Thymus (tissue), 14 donors: ENCODE measurements at places on chromosomes 4 and X. TPM values are rescaled to one million over a fixed set of nuclear protein-coding genes. Genes with fewer than 3 reads are reported as not detected.

DNA sequence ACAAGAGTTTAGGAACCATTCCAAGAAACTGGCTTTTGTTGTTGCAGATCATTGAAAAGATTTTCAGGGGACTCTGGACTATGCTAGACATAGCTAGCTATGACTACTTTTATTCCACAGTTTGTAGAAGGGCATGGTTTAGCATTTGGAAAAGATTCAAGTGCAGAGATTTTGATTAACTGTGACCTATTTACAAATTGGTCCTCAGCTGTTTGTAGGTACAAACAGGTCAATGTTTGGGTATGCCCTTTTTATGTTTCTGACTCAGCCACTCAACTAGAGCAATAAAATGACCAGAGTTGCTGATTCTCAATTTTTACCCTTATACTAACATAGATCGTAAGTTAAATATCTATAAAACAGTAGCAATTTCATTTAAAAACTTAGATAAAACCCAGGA, 46.7 kb downstream of the IGFBP7 start:
- no peak for DNase-seq

DNA sequence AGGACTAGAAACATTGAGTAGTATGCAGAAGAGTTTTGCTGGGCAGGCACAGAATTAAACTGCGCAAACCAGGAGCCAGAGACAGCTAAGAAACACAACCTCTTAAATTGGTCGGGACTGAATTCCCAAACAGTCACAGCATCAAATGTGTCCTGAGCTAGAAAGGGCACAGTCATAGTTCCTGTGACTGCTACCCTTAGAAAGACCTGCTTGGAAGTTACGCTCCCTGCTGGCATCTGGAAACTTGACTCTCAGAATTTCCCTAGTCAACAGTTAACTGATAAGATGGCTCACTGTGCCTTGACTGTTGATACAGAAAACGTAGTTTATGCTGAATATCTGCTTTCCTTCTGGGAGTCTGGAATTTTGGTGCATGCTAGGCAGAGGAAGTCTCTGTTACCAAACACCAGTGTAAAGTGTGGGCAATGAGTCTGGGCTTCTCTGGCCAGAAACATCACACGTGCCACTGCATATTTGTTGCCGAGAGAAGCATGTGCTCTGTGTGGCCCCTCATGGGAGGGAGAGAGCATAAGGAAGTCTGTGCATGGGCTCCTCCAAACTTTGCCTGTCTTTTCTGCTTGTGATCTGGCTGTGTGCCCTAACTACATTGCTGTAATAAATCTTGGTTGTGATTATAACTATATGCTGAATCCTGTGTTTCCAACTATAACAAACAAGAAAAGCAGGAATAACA, 11.6 kb upstream of the EOLA2 start:
- no peak for DNase-seq

- DNase-seq, result no peak
Observed at GRCh38 chr4:86670298-86670697, 76.2 kb downstream of the PTPN13 start.

DNA sequence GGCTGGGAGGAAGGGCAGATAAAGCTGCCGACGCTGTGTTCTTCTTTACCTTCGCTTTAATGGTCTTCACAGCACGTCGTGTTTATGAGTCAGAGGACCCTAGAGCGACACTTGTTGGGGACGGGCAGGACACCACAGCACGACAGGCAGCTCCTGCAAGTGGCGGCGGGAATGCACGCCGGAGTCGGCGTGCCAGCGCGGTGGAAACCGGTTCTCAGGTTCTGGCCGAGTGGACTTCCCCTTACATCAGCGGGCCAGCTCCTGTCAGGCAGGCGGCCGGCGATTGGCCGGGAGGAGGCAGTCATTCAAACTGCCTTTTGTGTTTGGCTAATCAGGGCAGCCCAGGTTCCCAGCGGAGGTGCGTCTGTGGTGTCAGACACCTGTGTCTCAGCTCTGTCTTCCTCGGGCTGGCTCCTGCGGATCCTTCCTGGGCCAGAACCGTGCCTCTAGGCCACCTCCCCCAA, 150.9 kb downstream of the SHROOM3 start:
- no peak for DNase-seq

DNA sequence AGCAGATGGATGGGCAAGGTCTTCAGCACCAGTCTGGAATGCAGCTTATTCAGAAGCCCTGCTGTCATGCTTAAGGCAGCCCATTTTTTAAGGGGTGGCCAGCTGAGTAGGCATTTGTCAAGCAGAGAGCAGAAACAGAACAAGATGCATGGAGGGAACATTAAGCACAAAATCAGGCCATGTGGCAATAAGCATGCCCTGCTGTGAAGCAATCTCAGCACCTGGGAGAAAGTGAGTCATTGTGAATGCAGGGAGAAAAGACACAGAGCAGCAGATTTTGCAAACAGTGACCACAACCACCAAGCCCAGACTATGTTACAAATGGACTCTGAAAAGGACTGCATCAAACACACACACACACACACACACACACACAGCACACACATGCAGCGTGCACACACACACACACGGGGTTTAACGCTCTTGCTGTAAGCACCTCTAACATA, 94.1 kb upstream of the GALNT7 start:
- DNase-seq, result no peak

The CRMP1 gene
- total RNA-seq, result 1.7 TPM

The USP38 gene
- total RNA-seq, result 18.4 TPM

The RPS3A gene
- total RNA-seq, result 5,602 TPM

The EMD gene
- total RNA-seq, result 8.2 TPM

The HADH gene
- total RNA-seq, result 25.7 TPM
